ENCODE measurements at places on chromosomes 13 and 19.

DNA sequence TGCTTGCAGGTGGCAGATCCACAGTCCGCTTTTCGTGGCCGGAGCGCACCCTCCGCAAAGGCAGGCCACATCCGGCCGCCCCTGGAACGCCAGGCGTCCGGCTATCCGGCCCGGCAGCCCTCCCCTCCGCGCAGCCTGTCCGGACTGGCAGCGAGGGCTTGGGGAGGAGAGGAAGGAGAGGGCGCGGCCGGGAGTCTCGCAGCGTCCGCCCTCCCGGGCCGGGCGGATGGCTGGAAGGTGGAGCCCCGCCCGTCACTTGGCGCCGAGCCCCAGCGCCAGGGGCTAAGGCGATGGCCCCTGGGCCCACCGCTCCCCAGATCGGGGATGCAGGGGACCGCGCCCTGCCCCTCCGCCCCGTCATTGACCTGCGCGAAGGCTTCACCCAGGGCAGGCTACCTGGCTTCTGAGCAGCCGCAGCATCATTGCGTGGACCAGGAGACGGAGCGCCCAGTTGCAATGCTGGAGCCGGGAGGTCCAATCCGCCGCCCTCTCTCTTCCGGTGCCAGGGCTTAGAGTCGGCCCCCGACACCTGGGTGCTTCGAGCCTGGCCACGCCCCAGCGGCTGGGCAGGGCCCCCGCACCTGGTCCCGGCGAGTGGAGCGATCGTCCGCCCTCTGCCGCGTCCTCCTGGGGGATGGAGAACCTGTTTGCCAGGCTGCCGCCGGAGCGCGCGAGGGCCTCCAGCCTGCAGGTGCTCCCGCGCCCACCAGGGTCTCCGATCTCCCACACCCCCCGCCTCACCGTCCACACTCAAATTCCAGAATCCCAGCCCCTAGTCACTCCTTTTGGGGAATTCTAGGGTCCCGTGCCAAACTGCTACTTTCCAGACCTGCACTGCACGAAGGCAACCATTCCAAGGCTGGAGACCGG, at the start of gene FUT1:
TSS of gene FUT1 (minus strand) at position 146 of the 870 bp plus-strand sequence. CDS start 1,360 bp downstream, outside the sequence.
- peak within 1 kb of the TSS; percentile 34 for H3K4me3 ChIP-seq
- H3K27ac ChIP-seq = no peak within 1 kb of the TSS
- peaks cover 39% of the 10 kb centered on the region for H3K27me3 ChIP-seq
- H3K4me1 ChIP-seq = peaks cover 15% of the 10 kb centered on the region
- DNase-seq = peak; percentile 72
- no peaks in the 10 kb centered on the region for H3K36me3 ChIP-seq

DNA sequence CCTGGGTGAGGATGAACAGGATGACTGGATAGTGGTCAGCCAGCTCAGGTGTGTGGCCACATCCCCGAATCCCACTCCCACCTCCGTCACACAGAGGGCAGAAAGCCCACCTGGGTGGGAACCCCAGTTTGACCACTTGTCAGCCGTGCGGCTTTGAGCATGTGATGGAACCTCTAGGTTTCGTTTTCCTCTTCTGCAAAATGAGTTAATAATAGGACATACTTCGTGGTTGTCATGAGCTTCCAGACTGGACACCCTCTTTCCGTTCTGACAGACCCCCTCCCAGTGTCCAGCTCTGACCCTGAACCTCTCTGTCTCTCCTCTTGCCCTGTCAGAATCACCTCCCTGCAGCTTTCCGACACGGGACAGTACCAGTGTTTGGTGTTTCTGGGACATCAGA, 1.8 kb downstream of the AXL start:
- H3K27ac ChIP-seq = peak overlapping the region; percentile 92
- H3K27me3 ChIP-seq = no peaks in the 10 kb centered on the region
- H3K4me3 ChIP-seq = peak overlapping the region; percentile 77
- DNase-seq = no peak
- peaks cover 61% of the 10 kb centered on the region for H3K4me1 ChIP-seq
- H3K36me3 ChIP-seq = peaks cover 15% of the 10 kb centered on the region

- no peak overlapping the region for H3K4me3 ChIP-seq
- no peaks in the 10 kb centered on the region for H3K4me1 ChIP-seq
- no peak overlapping the region for H3K27ac ChIP-seq
- no peaks in the 10 kb centered on the region for H3K27me3 ChIP-seq
Measured at GRCh38 chr19:418761-419671, 10.1 kb upstream of the C2CD4C start.

GRCh38 chr13:78085434-78086225, 167.0 kb upstream of the EDNRB start:
- no peaks in the 10 kb centered on the region for H3K27me3 ChIP-seq
- no peaks in the 10 kb centered on the region for H3K36me3 ChIP-seq
- H3K27ac ChIP-seq = no peak overlapping the region

DNA sequence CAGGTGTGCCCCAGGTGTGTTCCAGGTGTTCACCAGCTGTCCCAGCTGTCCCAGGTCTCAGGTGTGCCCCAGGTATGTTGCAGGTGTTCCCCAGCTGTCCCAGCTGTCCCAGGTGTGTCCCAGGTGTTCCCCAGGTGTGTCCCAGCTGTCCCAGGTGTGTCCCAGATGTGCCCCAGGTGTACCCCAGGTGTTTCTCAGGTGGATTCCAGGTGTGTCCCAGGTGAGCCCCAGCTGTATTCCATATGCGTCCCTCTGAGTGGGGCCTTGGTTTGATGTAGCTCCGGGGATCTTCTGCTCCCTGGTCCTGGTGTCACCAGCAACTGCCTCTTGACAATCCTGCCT, 719 bp upstream of the GRK1 start:
- H3K4me1 ChIP-seq = no peaks in the 10 kb centered on the region
- no peaks in the 10 kb centered on the region for H3K36me3 ChIP-seq
- H3K27me3 ChIP-seq = no peaks in the 10 kb centered on the region
- no peak overlapping the region for H3K4me3 ChIP-seq
- no peak overlapping the region for H3K27ac ChIP-seq

GRCh38 chr13:90438576-90438975, 908.9 kb upstream of the MIR17HG start:
- no peaks in the 10 kb centered on the region for H3K27me3 ChIP-seq
- no peak for DNase-seq
- no peak overlapping the region for H3K4me3 ChIP-seq
- H3K4me1 ChIP-seq = no peaks in the 10 kb centered on the region
- H3K36me3 ChIP-seq = no peaks in the 10 kb centered on the region
- no peak overlapping the region for H3K27ac ChIP-seq

DNA sequence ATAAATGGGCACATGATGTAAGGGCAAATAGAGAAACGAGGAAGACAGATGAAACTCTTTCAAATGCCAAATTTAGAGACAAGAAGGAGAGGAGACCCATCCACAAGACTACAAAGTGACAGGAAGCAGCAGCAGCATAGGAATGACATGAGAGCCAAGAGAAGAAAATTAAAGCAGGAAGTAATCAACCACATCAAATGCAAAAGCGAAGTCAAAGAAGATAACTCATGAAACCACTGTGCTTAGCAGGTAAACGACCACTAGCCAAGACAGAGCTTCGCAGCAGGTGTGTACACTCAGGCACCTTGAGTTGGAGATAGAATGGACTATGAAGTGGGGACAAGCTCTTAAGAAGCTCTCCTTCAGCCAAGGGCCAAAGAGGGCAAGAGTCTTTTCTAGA, 64.1 kb downstream of the KLF12 start:
- H3K27ac ChIP-seq = no peak overlapping the region
- no peaks in the 10 kb centered on the region for H3K27me3 ChIP-seq
- H3K4me3 ChIP-seq = no peak overlapping the region
- peaks cover 28% of the 10 kb centered on the region for H3K4me1 ChIP-seq
- DNase-seq = no peak
- no peaks in the 10 kb centered on the region for H3K36me3 ChIP-seq

DNA sequence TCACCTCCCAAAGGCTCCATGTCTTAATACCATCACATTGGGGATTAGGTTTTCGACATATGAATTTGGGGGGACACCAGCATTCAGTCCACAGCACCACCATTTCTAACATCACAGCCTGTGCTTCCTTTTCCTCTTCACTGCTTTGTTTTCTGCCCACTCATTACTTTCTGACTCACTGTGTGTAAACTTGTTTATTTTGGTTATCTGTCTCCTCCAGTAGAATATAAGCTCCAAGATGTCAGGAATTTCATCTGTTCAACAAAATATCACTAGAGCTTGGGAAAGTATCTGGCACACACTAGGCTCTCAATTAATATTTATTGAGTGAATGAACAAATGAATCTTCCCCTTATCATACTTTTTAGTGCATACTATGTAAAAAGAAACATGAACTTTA, 152.0 kb downstream of the NUFIP1 start:
- no peaks in the 10 kb centered on the region for H3K36me3 ChIP-seq
- H3K4me3 ChIP-seq = no peak overlapping the region
- H3K4me1 ChIP-seq = no peaks in the 10 kb centered on the region
- no peak for DNase-seq
- no peaks in the 10 kb centered on the region for H3K27me3 ChIP-seq
- no peak overlapping the region for H3K27ac ChIP-seq

DNA sequence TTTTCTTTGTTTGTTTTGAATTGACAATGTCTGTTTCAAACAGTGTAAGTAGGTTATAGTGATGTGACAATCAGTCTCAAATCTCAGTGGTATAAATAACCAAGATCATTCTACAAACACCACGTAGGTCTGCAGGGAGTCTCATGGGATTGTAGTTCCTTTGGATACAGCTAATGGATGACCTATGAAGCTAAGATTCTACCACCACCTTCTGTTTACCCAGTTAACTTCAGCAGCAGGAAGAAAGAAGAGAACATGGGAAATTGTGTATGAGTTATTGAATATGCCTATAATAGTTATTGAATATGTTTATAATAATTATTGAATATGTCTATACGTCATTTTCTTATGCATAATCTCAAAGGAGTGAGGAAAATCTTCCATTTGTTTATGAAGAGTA, 63.9 kb upstream of the SLITRK5 start:
- H3K36me3 ChIP-seq = no peaks in the 10 kb centered on the region
- no peaks in the 10 kb centered on the region for H3K4me1 ChIP-seq
- H3K27me3 ChIP-seq = no peaks in the 10 kb centered on the region
- H3K27ac ChIP-seq = no peak overlapping the region
- no peak for DNase-seq
- no peak overlapping the region for H3K4me3 ChIP-seq

DNA sequence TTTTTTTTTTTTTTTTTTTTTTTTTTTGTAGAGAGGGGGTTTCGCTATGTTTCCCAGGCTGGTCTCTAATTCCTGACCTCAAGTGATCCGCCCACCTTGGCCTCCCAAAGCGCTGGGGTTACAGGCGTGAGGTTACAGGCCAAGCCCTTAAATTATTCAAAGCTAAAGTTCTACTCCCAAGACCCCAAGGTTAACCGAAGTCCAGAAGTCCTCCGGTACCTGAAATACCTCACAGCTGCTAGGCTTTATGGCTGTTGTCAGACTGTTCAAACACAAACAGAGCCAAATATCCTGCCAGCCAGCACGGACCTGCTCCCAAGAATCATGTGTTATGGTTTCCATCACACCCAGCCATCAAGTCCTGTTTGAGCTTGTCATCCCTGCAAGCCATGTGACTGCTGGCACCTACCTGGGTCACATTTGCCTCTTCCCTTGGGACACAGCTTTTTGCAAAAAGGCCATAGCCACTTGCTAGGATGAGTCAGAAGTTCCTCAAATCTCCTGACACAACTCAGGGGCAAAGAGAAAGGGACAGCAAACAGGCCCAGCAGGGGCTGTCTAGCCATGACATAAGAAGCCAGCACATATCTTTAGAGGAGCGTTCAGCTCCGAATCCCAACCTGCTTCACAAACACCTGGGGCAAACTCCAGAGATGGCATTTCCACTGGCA, 129.9 kb downstream of the FOXO1 start:
- no peak for DNase-seq
- H3K36me3 ChIP-seq = no peaks in the 10 kb centered on the region
- H3K4me1 ChIP-seq = peaks cover 16% of the 10 kb centered on the region
- H3K27me3 ChIP-seq = no peaks in the 10 kb centered on the region

DNA sequence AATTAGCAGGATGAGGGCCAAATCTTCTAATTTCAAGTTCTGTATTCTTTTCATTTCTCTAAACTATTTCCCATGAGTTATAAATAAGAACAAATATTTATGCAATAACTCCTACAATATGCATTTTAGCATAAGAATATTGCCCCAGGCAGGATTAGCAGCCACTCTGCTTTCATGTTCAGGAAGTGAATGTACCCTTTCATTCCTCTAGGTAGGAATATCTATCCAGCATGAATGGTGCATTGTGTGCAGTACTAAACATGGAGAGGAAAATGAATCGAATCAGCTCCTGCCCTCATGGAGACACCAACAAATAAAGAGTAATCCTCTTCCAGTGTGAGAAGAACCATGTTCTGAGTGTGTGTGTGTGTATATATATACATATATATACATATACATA, 41.0 kb downstream of the LHFPL6 start:
- no peak overlapping the region for H3K4me3 ChIP-seq
- no peaks in the 10 kb centered on the region for H3K27me3 ChIP-seq

DNA sequence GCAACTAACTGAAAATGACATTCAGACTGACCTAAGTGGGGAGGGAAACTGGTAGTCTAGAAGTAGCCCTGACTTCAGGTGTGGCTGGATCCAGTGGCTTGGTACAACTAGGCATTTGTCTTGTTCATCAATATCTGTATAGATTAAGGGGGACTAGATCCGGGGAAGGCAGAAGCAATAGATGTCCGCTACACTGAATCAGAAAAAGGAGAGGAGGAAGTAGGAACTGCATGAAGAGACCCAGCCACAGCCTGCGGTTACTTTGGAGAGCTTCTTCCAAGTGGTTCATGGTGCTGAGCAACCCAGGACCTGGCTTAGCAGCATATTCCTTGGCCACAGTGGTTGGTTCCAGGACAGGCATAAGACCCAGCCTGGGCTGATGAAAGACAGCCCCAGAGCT, 9.9 kb upstream of the PRODH2 start:
- H3K4me3 ChIP-seq = no peak overlapping the region
- DNase-seq = no peak
- no peak overlapping the region for H3K27ac ChIP-seq

- H3K27ac ChIP-seq = no peak overlapping the region
- no peak for DNase-seq
- no peaks in the 10 kb centered on the region for H3K27me3 ChIP-seq
- H3K4me3 ChIP-seq = no peak overlapping the region
Measured at GRCh38 chr13:84029396-84029795, 147.1 kb upstream of the SLITRK1 start.

- no peak overlapping the region for H3K27ac ChIP-seq
- no peak overlapping the region for H3K4me3 ChIP-seq
- DNase-seq = no peak
Measured at GRCh38 chr19:4140237-4140711, 13.2 kb upstream of the CREB3L3 start.

Data from sigmoid colon (tissue), 7 donors.